ENCODE measurements at places on chromosomes 6 and 20.

GRCh38 chr20:10240655-10241054 lies 22.0 kb downstream of the SNAP25 start:
- no peak for DNase-seq

DNA sequence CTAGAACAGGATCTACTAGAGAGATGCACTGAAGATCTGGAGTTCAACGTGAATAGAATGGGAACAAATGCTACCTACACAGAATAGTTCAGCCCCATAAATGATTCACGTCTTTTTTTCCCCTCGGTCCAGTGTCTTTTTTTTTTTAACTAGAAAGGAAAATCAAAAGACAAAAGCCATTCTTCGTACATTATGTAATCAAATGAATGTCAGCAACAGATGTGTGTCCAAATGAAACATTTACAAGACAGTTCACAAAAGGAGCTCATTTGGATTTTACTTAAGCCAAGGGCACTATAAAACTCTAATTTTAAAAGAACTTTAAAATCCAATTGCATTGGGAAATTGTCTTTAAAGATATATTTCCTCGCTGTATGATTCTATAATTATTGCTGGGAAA lies 42.4 kb downstream of the FAM184A start:
- no peak for DNase-seq

GRCh38 chr6:27720607-27721580 lies 191.3 kb downstream of the OR2B2 start:
- DNase-seq: no peak

DNA sequence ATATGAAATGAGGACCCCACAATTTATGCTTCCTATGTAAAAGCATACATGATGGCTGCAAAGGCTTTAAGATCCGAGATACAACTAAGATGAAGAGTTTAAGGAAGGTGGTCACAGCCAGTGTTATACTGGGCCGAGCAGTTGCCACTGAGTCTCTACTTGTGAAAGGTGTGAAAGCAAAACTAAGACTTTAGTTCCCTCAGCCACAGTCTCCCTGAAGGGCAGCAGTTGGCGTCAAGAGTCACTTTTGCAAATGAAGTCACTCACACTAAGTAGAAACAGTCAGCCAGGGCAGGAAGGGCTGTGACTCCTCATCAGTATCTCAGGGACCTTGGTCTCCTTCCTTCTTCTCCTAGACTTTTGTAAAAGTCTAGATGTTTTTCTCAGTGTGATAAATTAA lies 191.6 kb upstream of the MCHR2 start:
- no peak for DNase-seq

- no peak for DNase-seq
Observed at GRCh38 chr6:156955494-156956183, 178.5 kb downstream of the ARID1B start.

- DNase-seq: no peak
Observed at GRCh38 chr6:125792172-125792571, 1.4 kb downstream of the NCOA7 start.

- no peak for DNase-seq
Observed at GRCh38 chr20:45368221-45368980, 5.4 kb downstream of the SYS1 start.

GRCh38 chr6:23243854-23244253 lies 674.5 kb downstream of the HDGFL1 start:
- no peak for DNase-seq
